ENCODE measurements at places on chromosomes 7 and 10. TPM values are rescaled to one million over a fixed set of nuclear protein-coding genes. Genes with fewer than 3 reads are reported as not detected.

TMEM236 gene
- 0.34 TPM for polyA plus RNA-seq

TRIM73 gene
- 3.4 TPM for polyA plus RNA-seq

- no peak for DNase-seq
These were observed 104.1 kb downstream of the GRB10 start for GRCh38 chr7:50678586-50678985.

GRCh38 chr10:67211680-67212079 lies 285.8 kb downstream of the LRRTM3 start:
- no peak for DNase-seq

- DNase-seq, result no peak
These were observed 44.5 kb downstream of the FOXK1 start for GRCh38 chr7:4726566-4726965.

DNA sequence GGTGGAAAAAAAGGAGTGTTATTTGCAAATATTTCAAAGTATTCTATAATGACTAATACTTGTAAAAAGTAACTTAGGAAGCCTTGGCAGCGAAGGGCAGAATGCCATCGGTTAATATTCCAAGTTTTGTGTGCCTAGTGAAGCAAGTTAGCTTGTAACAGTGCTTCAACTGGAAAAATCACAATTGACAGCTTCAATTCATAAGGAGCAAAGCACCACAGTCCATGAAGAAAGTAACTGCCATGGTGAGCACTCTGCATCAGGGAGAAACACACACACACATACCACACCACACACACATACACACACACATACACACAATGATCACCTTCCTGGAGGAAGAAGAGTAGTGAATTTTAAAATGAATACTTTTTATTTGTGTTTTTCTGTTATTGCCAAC lies 298.3 kb downstream of the CNTNAP2 start:
- no peak for DNase-seq

GRCh38 chr7:113936535-113936934 lies 17.7 kb upstream of the PPP1R3A start:
- DNase-seq, result no peak

- no peak for DNase-seq
These were observed 406.9 kb downstream of the SFMBT2 start for GRCh38 chr10:7003831-7004395.

DNA sequence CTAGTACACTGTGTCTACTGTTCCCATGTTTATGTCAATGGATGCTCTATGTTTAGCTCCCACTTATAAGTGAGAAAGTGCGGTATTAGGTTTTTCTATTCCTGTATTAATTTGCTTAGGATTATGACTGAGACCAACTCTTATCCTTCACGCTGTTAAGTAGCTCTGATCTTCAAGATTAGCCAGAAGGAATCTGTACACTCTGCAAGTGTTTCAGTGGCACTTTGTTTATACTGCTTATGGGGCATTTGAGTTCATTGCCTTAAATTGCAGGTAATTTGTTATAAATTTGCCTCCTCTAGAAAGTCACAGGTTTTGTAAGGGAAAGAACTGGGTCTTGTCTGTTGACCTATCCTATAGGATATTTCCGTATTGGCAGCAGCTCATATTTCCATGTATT lies 6.4 kb upstream of the ACSM6 start:
- no peak for DNase-seq

Measured in renal cortex interstitium (tissue), 15 donors.